ENCODE measurements at places on chromosomes 3 and 15.
A peak's percentile ranks its signal among the peaks of the same experiment; 100 is the strongest.

GRCh38 chr3:119205685-119206084, 32.3 kb downstream of the UPK1B start:
- no peak for DNase-seq

DNA sequence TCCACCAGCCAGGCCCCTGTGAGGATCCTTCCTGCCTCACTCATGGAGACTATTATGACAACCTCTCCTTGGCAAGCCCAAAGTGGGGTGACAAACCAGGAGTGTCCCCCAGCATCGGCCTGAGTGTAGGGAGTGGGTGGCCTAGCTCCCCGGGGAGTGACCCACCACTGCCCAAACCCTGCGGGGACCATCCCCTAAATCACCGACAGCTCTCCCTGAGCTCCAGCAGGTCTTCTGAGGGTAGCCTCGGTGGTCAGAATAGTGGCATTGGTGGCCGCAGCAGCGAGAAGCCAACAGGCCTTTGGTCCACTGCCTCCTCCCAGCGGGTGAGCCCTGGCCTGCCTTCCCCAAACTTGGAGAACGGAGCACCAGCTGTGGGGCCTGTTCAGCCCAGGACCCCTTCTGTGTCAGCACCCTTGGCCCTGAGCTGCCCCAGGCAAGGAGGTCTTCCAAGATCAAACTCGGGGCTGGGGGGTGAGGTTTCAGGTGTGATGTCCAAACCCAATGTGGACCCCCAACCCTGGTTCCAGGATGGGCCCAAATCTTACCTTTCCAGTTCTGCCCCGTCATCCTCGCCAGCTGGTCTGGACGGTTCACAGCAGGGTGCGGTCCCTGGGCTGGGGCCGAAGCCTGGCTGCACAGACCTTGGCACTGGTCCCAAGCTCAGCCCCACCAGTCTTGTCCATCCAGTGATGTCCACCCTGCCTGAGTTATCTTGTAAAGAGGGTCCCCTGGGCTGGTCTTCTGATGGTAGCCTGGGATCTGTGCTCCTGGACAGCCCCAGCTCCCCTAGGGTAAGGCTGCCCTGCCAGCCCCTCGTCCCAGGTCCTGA, 1.0 kb downstream of the LIMD1 start:
- DNase-seq: no peak

- DNase-seq: no peak
Observed at GRCh38 chr3:4359805-4360502, 56.8 kb downstream of the SETMAR start.

DNA sequence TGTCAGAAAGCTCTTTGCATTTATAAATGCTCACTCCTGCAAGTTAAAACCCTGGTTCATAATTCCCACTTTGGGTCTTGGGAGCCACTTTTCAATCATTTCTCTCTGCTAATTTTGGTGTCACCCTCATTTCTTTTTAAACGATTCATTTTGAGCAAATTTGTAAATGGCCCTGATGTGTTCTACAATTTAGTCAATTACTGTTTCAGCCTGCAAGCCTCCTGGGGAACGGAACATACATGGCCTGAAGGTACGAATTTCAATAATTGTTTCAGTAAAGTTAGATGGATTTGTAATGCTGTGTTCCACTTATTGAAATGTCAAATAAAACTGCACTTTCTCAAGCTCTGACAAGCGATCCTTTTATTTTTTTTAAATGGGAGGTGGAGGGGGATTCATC, 43.2 kb downstream of the MAP2K5 start:
- DNase-seq: no peak

GRCh38 chr3:171348121-171348520, 112.1 kb downstream of the TNIK start:
- DNase-seq: peak; percentile 65

DNA sequence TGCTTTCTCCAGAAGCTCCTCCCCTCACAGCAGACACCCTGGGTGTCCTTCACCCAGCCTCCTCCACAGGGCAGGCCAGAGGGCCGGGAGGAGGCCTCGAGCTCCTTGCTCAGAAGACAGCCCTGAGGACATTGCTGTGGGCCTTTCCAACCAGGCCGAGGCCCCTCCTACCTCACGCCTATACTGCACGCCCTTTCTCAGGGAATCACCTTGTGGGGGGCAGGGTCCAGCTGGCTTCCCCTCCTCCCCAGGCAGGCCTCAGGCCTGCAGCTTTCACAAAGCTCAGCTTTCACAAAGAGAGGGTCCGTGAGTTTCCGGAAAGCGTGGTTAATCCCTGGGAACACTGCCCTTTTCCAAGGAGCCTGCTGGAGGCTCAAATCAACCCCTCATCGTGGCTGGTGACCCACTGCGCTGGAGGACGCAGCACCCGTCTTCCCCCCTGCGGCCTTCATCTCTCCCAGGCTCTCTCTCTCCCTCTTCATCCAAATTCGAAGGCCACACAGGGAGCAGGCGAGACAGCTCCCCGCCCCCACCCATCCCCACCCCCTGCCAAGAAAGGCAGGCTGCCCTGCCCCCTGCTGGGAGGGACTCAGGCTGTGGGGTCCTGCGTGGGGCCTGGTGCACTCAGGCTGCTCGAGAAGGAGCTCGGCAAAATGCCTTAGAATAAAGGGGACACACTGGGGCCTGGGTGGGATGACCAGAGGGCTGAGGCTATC, 79.4 kb downstream of the OCA2 start:
- peak; percentile 48 for DNase-seq

Measured in tongue (tissue), 3 donors.